Hematopoietic multipotent progenitor cell (in vitro differentiated cells): ENCODE measurements at places on chromosomes 2 and 18. TPM values are rescaled to one million over a fixed set of nuclear protein-coding genes. Genes with fewer than 3 reads are reported as not detected.

LRP2 gene
- total RNA-seq = 0.27 TPM

POTEJ gene
- total RNA-seq = under 0.01 TPM

ABCA12 gene
- total RNA-seq = not detected

MYO5B gene
- under 0.01 TPM for total RNA-seq
